Retina (tissue), 1 donor: ENCODE measurements at places on chromosomes 7 and 10.
A peak's percentile ranks its signal among the peaks of the same experiment; 100 is the strongest.

GRCh38 chr10:72561745-72562166, 64.1 kb downstream of the MICU1 start:
- no peak for DNase-seq

- DNase-seq: no peak
Observed at GRCh38 chr10:15745751-15746150, 26.0 kb upstream of the ITGA8 start.

GRCh38 chr7:140161047-140161446, 15.7 kb downstream of the KDM7A start:
- no peak for DNase-seq

DNA sequence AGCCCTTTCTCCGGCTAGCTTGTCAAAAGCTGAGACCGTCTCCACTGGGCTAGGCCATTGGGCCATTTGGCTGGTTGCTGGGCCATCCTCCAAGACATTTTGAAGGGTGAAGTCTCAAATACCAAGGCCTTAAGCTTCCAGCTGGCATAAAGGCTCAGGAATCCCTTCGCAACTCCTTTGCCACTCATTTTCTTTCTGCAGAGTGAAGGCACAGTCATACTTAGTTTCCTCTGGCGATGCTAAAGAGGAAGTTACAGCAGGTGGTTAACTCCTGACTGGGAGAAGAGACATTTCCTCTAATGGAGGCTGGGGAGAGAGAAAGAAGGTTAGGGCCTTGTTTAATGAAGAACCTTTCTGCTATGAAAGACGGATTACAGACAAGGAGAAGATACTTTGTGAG, 4.8 kb upstream of the REPIN1 start:
- no peak for DNase-seq

DNA sequence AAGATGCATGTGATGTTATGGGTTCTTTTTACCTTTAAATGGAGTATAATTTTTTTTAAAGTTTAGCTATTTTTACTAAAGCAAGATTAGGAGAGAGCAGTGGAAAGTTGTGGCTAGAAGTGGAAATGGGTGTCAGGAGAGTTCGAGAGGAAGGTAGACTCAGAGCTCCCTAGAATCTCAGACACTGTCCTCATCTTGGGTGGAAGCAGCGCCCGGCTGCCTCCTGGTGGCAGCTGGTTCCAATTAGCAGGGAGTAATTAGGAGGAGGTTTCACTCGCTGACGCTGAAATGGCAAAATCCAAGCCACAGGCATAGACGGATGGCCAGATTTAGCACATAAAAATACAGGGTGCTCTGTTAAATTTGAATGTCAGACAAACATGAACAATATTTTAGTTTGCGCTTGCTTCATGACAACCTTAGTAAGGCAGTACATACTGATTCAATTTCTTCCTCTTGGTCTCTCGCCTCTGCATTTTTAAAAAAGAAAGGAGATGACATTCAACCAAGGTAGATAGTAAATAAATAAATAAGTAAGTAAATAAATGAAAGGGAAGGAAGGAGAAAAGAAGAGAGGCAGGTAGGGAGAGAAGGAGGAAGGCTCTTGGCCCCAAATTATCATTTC, 58.5 kb downstream of the LGI1 start:
- DNase-seq: peak; percentile 72

DNA sequence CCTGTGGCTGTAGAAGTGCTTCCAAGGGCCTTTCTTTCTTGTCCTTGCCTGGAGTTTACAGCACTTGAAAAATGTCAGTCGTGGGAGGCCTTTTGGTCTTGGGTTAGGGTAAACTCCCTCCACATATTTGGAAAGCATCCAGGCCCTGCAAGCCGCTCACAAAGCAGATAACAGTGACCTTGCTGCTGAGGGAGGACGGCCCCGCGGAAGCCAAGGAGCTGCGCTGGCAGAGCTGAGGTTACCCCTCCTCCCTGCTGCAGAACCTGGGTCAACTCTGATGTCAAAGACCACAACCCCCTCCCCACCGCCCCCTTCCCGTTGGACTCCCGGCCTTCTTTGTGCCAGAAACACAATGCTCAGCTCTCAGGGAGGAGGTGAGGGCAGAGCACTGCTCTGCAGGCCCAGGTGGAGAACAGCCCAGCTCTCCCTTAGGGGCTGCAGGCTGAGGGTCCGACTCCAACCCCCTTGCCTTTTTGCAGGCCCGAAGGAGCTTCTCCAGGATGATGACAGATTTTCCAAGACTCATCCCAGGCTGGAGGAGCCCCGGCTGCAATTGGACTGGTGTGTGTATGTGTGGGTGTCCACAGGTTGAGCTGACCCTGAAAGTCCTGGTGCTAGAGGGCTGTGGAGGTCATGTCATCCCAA, 957.6 kb upstream of the ZNF722 start:
- no peak for DNase-seq

DNA sequence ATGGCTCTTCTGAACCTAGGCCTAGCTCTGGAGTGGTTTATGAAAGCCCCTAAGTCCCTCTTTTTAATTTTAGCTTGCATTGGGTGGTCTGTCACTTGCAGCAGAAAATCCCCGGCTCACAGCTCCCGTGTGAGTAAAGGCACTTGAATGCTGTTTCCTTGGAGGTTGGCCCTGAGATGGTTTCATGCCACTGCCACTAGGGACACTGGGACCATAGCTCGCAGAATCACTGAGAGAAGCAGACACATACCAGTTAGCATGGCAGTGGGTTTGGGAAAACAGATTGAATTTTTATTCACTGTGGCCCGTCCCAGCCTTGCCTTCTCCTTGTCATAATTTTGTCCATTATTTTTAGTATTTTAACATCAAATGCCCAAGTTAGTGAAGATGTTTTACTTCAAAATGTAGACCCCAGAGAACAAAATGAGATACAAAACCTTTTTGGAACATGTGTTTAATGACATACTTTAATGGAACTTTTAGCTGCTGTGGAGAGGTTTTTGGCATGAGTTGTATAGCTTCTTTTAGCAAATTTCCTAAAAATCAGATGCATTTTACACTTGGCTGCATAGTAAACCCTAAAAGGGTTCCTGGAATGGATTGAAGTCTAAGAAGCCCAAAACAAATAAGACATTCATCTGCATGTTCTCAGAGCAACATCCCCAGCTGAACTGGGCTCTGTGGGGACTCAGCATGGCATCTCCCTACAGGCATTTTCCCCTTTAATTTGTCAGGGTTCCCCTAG, 259.7 kb upstream of the PITRM1 start:
- no peak for DNase-seq

DNA sequence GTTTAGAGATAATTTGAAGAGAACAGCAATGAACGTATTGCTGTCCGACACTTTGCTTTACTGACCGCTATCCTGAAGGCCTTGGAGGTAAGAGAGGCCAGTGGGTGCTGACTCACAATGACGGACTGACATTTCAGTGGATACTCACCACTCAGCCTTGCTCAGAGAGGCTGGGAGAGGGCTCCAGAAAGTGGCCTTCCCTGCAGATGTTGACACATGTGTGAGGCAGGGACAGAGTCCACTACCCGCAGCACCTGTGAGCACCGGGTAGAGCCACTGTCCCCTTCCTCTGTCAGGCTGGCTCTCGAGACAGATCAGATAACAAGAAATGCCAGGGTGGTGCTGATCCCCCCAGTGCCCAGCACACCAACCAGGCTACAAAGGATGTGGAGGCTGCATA, 75.0 kb downstream of the GPR26 start:
- no peak for DNase-seq

- no peak for DNase-seq
Observed at GRCh38 chr7:39304178-39304577, 262.0 kb upstream of the YAE1 start.
